ENCODE measurements at places on chromosomes 1 and 21. TPM values are rescaled to one million over a fixed set of nuclear protein-coding genes. Genes with fewer than 3 reads are reported as not detected.

Gene FAM163A
- total RNA-seq, result not detected

Gene ZBED6
- 29.3 TPM for total RNA-seq

Gene ZC3H11A
- 91.8 TPM for total RNA-seq

Gene HJV
- total RNA-seq, result not detected

DNA sequence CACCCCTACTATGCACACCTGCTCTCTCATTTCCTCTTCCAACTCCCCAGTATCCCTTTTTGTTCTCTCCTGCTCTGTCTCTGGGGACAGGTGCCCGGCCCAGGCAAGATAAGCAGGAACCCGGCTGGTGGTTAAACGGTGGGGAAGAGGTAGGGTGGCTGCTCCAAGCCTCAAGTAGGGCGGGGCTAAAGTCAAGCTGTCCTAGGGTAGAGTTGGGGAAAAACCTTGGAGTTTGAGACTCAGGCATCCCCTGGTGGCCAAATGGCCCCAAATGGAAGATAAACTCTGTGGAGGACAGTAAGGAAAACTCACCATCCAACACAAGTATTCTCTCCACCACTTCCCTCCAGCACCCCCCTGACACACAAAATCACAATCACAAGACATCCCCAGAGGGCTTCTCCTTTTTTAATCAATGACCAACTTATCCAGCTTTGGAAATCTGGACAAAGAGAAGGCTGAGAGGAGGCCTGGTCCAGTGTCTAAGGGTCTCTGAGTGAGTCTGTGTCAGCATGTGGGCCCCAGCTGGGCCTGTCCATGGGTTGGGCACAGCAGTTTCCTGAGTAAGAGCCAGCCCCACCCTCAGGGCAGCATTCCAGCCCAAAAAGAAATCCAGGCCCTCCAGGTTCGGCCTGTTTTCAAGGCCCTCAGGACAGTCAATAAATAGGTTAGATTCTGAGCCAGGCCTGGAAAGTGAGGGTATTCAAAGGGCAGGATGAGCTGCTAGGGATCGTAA, 9.8 kb downstream of the POMGNT1 start:
- no peaks in the 10 kb centered on the region for H3K27me3 ChIP-seq
- peaks cover 18% of the 10 kb centered on the region for H3K4me1 ChIP-seq
- H3K36me3 ChIP-seq, result no peaks in the 10 kb centered on the region

DNA sequence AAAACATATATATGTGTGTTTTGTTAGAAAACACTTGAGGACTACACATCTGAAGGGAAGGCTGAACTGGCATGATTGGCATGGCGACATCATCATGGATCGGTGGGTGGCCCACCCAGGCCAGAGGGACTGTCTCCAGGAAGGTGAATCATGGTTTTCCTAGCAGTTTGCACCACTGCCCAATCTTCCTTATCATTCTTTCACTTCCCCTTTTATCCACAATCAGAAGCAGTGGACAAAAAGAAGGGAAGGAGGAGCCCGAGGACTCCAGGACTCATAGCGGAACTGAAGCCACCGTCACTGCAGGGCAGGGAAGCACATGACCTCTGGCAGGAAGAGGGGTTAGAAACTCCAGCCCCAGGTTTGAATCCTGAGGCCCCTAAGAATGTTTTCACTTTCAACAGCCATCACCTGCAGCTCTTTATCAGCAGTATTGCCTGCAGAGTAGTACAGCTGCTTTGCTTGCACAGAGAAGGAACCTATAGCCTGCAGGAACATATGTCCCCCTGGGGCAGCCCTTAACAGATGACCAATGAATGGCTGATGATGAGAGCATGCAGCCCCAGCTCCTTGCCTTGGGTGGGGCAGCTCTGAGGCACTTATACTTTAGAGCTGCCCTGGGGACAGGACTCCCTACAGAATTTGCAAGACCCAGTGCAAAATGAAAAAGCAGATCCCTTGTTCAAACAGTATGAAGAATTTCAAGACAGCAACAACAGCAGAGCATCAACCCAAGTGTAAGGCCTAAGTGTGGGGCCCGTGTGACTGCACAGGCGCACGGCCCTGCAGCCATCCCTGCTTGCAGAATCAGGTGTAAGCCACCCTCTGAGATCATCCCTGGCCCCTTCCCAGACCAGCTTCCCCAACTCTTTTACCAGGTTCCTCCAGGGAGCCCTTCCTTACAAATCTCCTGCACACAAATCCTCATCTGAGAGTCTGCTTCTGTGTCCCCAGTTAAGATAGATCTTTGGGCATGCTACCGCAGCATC, 241.8 kb upstream of the IRF2BP2 start:
- no peak overlapping the region for H3K4me3 ChIP-seq
- peaks cover 40% of the 10 kb centered on the region for H3K4me1 ChIP-seq
- H3K27me3 ChIP-seq, result no peaks in the 10 kb centered on the region
- no peak for DNase-seq

DNA sequence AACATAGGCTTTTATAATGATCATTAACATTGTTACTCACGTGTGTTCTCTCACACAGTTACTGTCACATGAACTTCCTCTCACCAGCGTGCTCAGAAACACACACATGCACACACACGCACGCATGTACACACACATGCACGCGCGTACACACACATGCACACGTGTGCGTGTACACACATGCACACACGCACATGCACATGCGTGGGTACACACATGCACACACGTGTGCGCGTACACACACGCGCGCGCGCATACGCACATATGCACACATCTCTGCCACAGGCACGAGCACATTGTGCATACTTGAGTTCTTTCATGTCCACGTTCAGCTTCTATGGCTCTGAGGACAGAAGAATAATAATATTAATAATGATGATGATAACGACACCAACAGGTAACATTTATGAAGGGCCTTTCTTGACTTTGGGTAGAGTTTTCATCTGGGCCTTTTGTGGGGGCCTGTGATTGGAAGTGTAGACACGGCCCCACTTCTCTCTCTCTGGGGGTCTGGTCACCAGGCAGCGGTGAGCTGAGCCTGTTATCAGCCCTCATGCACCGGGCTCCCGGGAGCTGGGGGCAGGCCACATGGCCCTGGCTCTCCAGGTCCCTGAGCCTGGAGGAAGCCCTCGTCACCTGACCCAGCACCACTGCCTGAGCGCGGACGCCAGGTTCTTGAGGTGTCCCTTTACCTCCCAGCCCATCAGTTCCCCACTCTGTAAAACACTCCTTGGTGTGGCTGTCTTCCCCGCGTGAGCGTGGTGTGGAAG, 7.0 kb downstream of the EPHA8 start:
- DNase-seq, result no peak
- H3K27me3 ChIP-seq, result peaks cover 6% of the 10 kb centered on the region
- H3K27ac ChIP-seq, result no peak overlapping the region
- H3K4me1 ChIP-seq, result no peaks in the 10 kb centered on the region
- H3K36me3 ChIP-seq, result no peaks in the 10 kb centered on the region
- H3K4me3 ChIP-seq, result no peak overlapping the region

DNA sequence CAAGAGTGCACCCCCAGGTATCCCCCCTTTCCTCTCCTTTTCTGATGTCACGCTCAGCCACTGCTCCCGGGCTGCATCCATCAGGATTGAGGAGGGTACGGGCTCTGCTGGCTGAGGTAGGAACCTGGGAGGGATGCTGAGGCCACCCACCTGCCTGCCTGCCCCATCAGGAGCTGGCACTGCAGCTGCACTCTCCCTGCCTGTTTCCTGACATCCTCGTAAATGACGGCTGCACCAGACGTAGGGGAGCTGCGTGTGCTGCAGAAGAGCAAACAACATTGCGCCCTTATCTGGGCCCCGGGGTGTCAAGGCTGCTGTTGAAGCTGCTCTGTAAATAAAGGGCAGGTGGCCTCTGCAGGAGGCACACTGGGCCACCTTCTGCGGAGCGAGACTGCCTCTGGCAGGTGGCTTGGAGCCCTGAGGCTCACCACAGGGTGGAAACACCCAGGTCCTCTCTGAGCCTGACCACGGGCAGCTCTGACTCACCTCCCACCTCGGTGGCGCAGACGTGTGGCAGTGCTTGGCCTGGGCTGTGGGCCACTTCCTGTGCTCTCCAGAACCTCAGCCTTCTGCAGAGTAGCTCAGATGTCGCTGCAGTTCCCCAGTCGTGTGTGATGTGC, 30.9 kb downstream of the SNAP47 start:
- DNase-seq, result peak; percentile 88
- peaks cover 55% of the 10 kb centered on the region for H3K4me1 ChIP-seq

DNA sequence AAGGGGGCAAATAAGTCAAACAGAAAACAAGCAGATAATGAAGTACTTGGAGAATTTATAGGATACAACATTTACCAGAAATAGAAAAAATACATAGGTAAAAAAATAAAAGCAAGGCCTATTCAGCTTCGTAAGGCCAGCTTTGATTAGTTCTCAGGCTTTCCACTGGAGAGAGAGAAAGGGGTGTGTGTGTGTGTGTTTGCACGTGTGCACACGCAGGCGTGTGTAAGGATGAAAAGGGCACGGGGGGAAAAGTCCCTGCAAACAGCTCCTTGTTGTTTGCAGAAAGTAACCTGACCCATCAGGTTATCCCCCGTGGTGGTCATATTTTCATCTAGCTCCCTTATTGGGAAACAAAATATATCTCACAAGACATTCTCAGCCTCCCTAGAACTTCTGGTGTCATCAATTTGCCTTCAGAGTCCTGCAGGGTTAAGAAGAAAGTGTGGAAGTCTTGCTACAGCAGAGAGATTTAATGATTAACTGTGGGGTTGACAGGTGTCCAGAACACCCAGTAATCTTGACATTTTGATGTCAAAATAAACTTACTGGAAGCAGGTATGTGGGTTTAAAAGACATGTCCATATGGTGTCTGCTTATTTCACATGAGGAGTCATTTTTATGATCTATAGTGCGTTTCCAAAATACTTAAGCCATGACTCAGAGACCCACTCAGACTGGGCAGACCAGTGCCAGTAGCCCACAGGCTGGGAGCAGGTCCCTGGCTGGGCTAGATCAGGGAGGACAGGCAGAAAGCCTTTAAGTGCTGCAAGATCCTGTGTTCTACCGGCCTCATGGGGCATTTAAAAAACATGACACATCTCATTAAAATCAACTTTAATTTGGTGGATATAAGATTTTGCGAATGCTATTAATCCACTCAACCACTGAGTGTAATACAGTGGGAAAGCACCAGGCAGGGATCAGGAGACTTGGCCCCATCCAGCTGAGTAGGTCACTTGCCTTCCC, 487.6 kb upstream of the CAMK1G start:
- no peaks in the 10 kb centered on the region for H3K4me1 ChIP-seq
- H3K27ac ChIP-seq, result no peak overlapping the region
- no peaks in the 10 kb centered on the region for H3K27me3 ChIP-seq
- DNase-seq, result no peak

DNA sequence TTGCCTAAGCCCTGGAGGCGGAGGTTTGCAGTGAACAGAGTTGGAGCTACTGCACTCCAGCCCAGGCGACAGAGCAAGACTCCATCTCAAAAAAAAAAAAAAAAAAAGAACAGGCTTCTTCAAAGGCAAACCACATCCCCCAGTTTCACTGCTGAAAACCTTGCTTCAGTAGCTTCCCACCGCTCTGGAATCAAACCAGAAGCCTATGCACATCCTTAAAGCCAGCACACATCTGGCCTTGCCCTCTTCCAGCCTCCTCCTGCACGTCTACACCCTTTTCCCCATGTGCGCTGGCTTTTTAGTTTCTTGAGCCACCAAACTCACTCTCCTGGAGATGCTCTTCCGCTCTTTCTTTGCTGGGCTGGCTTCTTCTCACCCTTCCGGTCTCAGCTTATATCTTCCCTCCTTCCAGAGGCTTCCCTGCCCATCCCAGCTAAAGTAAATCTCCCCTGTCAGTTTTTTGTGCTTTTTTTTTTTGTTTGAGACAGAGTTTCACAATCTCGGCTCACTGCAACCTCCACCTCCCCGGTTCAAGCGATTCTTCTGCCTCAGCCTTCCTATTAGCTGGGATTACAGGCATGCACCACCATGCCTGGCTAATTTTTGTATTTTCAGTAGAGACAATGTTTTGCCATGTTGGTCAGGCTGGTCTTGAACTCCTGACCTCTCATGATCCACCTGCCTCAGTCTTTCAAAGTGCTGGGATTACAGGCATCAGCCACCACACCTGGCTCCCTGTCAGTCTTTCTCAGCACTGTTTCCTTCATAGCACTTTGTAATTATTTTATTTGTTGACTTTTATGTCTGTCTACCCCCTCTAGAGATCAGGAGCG, 42.0 kb upstream of the ID3 start:
- H3K27me3 ChIP-seq, result no peaks in the 10 kb centered on the region
- H3K4me3 ChIP-seq, result no peak overlapping the region
- no peak for DNase-seq
- no peaks in the 10 kb centered on the region for H3K36me3 ChIP-seq

- no peak overlapping the region for H3K4me3 ChIP-seq
- H3K36me3 ChIP-seq, result no peaks in the 10 kb centered on the region
- peaks cover 8% of the 10 kb centered on the region for H3K27me3 ChIP-seq
- no peak overlapping the region for H3K27ac ChIP-seq
These were observed 469.3 kb downstream of the LTN1 start for GRCh38 chr21:28523367-28523766.

- no peak for DNase-seq
- peaks cover 12% of the 10 kb centered on the region for H3K4me1 ChIP-seq
- H3K27ac ChIP-seq, result no peak overlapping the region
- no peaks in the 10 kb centered on the region for H3K27me3 ChIP-seq
- peaks cover 7% of the 10 kb centered on the region for H3K36me3 ChIP-seq
These were observed 18.9 kb downstream of the METTL13 start for GRCh38 chr1:171800342-171800741.

DNA sequence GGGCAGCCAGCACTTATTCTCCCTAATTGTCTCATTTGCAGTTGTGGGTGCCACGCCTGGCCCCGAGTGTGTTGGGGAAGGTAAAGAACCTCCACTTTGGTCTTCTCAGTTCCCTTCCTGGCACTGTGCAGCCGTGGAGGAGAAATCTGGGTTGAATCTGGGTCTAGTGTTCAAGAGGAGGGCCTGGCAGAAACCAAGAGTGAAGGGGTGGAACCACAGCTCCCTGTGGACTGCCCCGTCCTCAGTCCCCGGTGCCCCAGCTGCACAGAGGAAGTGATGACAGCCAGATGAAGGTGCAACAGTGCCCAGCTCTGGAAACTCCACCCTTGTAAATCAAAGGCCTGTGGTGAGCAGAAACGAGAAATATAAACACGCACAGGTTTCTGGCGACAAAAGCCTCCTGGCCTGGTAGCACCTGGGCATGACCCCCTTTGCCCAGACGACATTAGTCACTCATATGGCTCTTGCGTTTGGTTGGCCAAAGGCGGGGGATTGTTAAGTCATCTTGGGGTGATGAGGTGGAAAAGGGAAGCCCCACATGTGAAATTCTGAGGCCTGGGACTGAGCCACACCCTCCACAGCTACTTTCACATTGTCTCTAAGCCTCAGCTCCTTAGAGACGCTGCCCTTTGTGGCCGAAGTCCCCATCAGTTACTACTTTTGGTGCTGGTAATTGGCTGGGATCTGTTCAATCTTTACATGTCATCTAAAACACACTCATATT, 4.2 kb upstream of the ECE1 start:
- H3K4me1 ChIP-seq, result peaks cover 54% of the 10 kb centered on the region
- H3K4me3 ChIP-seq, result peak overlapping the region; percentile 85
- H3K36me3 ChIP-seq, result no peaks in the 10 kb centered on the region
- no peaks in the 10 kb centered on the region for H3K27me3 ChIP-seq
- peak overlapping the region; percentile 94 for H3K27ac ChIP-seq
